ENCODE measurements at places on chromosomes 3 and 15. TPM values are rescaled to one million over a fixed set of nuclear protein-coding genes. Genes with fewer than 3 reads are reported as not detected.

- no peak for DNase-seq
- no peaks in the 10 kb centered on the region for H3K27me3 ChIP-seq
- H3K36me3 ChIP-seq: no peaks in the 10 kb centered on the region
- H3K4me1 ChIP-seq: no peaks in the 10 kb centered on the region
- H3K27ac ChIP-seq: no peak overlapping the region
Measured at GRCh38 chr15:35118960-35119359, 33.9 kb upstream of the NANOGP8 start.

DNA sequence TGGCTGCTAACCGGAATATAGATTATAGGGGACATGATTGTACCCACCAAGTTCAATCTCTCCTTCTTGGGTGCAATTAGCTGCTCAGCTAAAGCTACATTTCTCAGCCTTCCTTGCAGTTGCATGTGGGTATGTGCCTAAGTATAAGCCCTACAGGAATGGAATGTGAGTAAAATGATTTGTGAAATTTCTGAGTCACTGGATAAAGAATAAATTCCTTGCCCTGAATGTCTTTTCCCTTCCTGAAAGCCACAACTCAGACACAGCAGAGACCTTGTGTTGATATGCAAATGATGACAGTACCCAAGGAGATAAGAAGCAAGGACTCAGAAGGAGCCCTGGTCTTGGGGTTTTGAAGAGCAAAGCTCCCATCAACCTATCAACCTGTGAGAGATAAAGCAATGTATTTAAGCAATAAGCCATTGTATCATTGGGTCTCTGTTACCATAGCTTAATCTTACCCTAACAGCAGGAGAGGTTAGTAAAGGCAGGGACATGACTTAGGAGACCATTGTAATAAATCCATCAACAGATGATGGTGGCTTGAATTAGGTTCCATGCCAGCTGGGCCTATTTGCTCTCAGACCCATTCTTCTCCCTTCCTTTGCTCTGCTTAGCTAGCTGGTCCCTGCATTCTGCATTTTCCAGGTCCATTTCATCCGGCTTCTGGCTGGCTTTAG, 25.6 kb upstream of the ZNF280D start:
- peaks cover 11% of the 10 kb centered on the region for H3K4me1 ChIP-seq
- no peak overlapping the region for H3K27ac ChIP-seq
- H3K36me3 ChIP-seq: no peaks in the 10 kb centered on the region
- no peak for DNase-seq
- H3K4me3 ChIP-seq: no peak overlapping the region

- peaks cover 7% of the 10 kb centered on the region for H3K4me1 ChIP-seq
- H3K36me3 ChIP-seq: peaks cover 4% of the 10 kb centered on the region
- H3K4me3 ChIP-seq: no peak overlapping the region
- no peak overlapping the region for H3K27ac ChIP-seq
- no peak for DNase-seq
Measured at GRCh38 chr3:70990185-70990584, 593.3 kb downstream of the FOXP1 start.

XIRP1 gene
- total RNA-seq: 1.2 TPM

THPO gene
- 0.84 TPM for total RNA-seq

Measured in upper lobe of left lung (tissue), 6 donors.